Lower lobe of right lung (tissue), 2 donors: ENCODE measurements at places on chromosomes 7 and 10. TPM values are rescaled to one million over a fixed set of nuclear protein-coding genes. Genes with fewer than 3 reads are reported as not detected.

DNA sequence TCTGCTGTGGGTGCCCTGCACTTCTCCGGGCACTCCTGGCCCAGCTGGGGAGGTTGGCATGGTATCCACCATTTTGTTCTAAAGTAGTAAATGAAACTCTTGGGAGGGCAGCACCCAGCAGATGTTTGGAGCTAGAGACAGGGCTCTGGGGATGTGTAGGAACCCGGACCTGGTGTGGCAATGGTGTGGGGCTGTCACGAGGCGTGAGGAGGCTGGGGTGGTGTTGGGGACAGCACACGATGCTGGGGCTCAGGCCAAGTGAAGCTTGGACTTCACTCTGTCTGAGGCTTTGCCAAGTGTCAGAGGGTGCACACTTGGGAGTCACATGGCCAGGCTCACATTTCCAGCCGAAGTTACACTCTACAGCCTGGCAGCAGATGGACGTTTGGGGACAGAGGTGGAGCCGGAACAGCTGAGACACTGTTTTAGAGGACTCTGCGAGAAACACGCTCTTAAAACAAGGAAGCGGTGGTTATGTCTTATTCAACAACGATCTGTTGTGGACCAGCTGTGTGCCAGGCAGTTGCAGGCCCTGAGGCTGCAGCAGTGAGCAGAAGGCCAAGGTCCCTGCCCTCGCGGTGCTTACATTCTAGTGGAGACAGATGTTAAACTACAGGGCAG, 118.2 kb downstream of the CUX1 start:
- H3K27ac ChIP-seq, result no peak overlapping the region
- peaks cover 27% of the 10 kb centered on the region for H3K4me1 ChIP-seq
- DNase-seq, result no peak
- no peak overlapping the region for H3K4me3 ChIP-seq

- no peaks in the 10 kb centered on the region for H3K36me3 ChIP-seq
- H3K4me1 ChIP-seq, result peaks cover 6% of the 10 kb centered on the region
- no peak overlapping the region for H3K4me3 ChIP-seq
- H3K27ac ChIP-seq, result no peak overlapping the region
These were observed 56.4 kb upstream of the FAM20C start for GRCh38 chr7:135731-136645.

GRCh38 chr7:27173511-27173955, 587 bp downstream of the HOXA10 start:
- H3K4me1 ChIP-seq, result peaks cover 40% of the 10 kb centered on the region
- H3K27ac ChIP-seq, result no peak overlapping the region
- peak overlapping the region; percentile 56 for H3K4me3 ChIP-seq
- no peaks in the 10 kb centered on the region for H3K36me3 ChIP-seq
- peak; percentile 48 for DNase-seq
- H3K27me3 ChIP-seq, result peaks cover 100% of the 10 kb centered on the region

DNA sequence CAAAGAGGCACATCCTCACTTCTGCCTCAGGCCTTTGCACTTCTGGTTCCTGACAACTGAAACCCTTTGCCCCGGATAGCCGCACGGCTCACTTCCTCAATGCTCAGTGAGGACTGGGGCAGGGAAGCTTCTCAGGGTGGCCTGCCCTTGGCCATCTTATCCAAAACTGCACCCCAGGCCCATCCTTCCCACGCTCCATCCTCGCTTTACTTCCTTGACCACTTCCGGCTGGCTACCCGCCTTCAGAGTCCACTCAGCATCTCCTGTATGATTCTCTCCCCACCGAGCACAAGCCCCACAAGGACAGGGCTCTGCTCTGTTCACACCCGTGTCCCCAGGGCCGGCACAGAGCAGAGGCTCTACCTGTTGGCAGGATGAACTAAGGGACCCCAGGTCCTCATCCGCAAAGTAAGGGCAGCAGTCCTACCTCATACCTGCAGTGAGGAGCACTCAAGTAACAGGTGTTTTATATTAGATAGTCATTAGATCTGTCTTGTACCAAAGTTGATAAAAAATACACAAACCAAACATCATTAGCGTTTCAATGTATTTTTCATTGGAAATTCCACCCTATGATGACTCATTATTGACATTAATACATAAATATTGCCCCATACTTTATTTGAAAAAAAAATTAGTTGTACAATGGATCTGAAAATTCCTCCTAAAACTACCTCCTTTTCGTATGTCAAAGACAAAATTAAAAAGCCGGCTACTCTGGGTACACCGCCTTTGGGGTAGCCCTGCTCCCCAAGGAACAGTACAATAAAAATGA, 35.0 kb downstream of the GNA12 start:
- H3K27me3 ChIP-seq, result no peaks in the 10 kb centered on the region
- no peak overlapping the region for H3K27ac ChIP-seq

MACROH2A2 gene
- 6.6 TPM for total RNA-seq
